ENCODE measurements at places on chromosomes 5 and 9. TPM values are rescaled to one million over a fixed set of nuclear protein-coding genes. Genes with fewer than 3 reads are reported as not detected.
A peak's percentile ranks its signal among the peaks of the same experiment; 100 is the strongest.

GRCh38 chr9:107386396-107386795, 103.2 kb downstream of the KLF4 start:
- no peaks in the 10 kb centered on the region for H3K27me3 ChIP-seq
- H3K36me3 ChIP-seq: no peaks in the 10 kb centered on the region
- no peak overlapping the region for H3K27ac ChIP-seq
- DNase-seq: no peak
- no peaks in the 10 kb centered on the region for H3K4me1 ChIP-seq
- H3K4me3 ChIP-seq: no peak overlapping the region

DNA sequence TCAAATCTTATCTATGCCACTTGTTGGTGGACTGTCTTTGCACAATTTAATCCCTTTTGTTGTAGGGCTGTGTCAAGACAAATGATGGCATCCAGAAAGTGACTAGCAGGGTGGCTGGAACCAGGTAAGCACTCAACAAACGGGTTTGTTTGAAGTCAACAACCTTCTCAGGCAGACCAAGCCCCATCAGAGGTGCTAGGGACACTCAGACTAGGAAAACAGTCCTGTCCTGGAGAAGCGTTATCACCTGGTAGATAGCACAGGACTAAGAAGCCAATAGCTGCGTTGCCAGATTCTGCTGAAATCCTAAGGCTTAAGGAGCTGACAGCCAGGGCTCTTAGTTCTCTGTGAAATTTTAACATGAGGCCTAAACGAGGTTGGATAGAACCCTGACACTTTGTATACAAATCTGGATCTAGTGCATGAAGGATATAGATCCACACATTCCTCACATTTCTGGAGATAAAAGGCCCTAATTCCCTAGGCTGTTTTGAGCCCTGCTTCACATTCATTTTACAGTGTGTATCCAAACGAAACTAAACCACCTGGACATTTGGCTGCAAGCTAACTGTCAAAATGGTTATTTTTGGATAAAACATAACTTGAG, 179.8 kb downstream of the DCP2 start:
- H3K27ac ChIP-seq: no peak overlapping the region
- H3K4me3 ChIP-seq: no peak overlapping the region

CCL27 gene
- not detected for total RNA-seq

DNA sequence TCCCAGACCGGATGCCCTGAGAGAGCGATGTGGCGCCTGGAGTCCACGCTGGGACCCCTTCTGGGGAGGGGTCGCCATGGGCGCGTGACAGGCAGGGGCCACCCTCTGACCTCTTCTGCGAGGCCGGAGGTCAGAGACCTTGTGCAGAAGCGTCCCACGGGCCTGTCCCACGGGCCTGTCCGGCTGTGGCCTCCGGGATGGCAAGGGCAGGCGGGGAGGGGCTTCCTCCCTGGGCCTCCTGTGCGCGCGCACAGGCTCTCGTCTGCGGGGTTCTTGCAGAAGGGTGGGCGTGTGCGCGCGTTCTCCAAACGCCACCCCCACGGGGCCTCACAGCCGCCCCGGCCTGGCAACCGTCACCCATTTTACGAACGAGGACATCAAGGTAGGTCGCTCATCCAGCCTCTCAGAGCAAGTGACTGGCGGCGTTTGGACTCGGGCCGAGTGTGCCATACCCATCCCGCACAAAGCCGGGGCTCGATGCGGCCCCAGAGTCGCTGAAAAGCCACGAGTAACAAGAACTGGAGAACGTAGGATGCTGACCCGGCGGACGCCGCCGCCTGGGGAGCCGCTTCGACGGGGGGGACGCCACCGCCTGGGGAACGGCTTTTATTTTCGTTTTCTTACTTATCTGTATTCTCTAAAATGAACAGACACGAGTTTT, 897 bp downstream of the AHRR start:
- peaks cover 13% of the 10 kb centered on the region for H3K27me3 ChIP-seq
- peaks cover 36% of the 10 kb centered on the region for H3K4me1 ChIP-seq

- H3K27me3 ChIP-seq: no peaks in the 10 kb centered on the region
- no peak for DNase-seq
- H3K27ac ChIP-seq: no peak overlapping the region
- H3K4me1 ChIP-seq: no peaks in the 10 kb centered on the region
- no peak overlapping the region for H3K4me3 ChIP-seq
These were observed 596.0 kb upstream of the ADAMTS16 start for GRCh38 chr5:4544049-4544670.

DNA sequence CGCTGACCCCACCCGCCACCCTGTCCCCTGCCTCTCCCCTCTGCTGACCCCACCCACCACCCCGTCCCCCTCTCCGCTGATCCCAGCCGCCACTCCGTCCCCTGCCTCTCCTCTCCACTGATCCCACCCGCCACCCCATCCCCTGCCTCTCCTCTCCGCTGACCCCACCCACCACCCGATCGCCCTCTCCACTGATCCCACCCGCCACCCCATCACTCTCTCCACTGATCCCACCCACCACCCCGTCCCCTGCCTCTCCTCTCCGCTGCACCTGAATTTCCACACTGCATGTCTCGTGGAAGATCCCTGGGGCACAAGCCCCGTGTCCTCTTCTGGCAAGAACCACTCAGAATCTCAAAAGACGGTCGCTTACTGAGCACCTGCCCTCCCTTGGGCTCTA, 53.4 kb upstream of the OLFM1 start:
- H3K4me1 ChIP-seq: no peaks in the 10 kb centered on the region
- no peak for DNase-seq
- H3K36me3 ChIP-seq: no peaks in the 10 kb centered on the region
- H3K27me3 ChIP-seq: no peaks in the 10 kb centered on the region

DNA sequence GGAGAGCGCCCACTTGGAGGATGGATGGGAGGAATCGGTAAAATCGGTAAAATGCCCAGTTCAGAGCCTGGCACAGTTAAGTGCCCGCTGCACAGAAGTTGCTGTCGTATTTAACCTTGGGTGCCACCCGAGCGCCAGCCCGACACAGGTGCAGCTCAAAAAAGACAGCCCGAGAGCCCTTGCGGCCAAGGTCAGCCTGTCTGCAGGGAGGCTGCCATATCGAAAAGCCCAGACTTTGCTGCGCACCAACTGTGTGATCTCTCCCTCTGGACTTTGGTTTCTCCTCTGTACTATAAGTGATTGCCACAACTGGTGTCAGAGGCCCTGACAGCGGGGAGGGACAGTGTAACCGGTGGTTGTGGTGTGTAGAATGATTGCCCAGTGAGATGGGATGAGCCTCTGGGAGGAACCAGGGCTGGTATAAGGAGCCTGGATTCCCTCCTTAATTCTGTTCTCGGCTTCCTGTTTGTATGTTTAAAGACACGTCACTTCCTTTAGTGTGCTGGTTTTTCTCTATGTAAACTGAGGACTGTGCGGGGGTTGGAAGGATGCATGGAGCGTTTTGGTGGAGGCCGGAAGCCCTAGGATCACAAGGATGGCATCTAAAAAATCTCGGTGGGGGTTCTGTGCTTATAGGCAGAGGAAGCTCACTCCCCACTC, 792 bp downstream of the NTMT1 start:
- peak overlapping the region; percentile 88 for H3K4me3 ChIP-seq
- H3K27ac ChIP-seq: peak overlapping the region; percentile 99
- no peaks in the 10 kb centered on the region for H3K27me3 ChIP-seq
- peaks cover 60% of the 10 kb centered on the region for H3K4me1 ChIP-seq

CYSRT1 gene
- 0.35 TPM for total RNA-seq

DNA sequence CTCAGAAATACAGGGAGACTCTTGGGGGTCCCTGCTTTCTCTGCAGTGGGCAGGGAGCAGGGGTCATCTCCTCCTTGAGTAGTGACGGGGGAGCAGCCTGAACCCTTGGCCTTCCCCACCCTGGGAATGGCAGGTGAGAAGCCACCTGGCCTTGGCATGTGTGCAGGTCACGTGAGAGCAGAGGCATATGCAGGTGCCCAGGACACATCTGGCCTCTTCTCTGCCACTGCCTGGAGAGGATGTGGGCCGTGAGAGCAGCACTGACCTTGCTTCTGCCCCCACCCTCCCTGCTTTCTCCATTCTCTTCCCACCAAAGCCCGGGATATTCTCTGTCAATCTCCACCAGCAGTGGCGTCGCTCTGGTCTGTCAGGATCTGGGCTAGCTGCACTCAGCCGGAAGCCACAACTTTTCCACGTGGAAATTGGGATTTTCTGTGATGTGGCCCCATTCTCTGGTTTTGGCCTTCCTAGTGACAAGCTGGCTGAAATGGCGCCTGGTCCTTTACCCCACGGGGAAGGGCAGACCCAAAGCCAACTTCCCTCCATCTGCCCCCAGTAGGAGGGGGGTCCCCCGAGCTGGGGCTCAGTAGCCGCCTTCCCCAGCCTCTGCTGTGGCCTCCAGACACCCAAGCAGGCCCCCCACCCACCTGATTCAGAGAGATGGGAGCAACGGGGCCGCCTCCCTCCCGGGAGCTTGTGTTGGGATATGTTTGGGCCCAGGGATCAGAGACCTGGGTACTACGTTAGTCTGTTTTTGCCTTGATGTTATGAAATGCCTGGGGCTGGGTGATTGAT, 70.4 kb upstream of the FCN1 start:
- no peak overlapping the region for H3K4me3 ChIP-seq
- H3K36me3 ChIP-seq: no peaks in the 10 kb centered on the region
- H3K4me1 ChIP-seq: no peaks in the 10 kb centered on the region
- no peak overlapping the region for H3K27ac ChIP-seq
- no peak for DNase-seq

All from activated CD4-positive, alpha-beta T cell treated with anti-CD3 and anti-CD28 coated beads, Interleukin-2, amount 10 ng/mL, durations not matched to agents 7 days and 5 days (primary cell).